ENCODE measurements at places on chromosomes 6 and 20. TPM values are rescaled to one million over a fixed set of nuclear protein-coding genes. Genes with fewer than 3 reads are reported as not detected.
A peak's percentile ranks its signal among the peaks of the same experiment; 100 is the strongest.

DNA sequence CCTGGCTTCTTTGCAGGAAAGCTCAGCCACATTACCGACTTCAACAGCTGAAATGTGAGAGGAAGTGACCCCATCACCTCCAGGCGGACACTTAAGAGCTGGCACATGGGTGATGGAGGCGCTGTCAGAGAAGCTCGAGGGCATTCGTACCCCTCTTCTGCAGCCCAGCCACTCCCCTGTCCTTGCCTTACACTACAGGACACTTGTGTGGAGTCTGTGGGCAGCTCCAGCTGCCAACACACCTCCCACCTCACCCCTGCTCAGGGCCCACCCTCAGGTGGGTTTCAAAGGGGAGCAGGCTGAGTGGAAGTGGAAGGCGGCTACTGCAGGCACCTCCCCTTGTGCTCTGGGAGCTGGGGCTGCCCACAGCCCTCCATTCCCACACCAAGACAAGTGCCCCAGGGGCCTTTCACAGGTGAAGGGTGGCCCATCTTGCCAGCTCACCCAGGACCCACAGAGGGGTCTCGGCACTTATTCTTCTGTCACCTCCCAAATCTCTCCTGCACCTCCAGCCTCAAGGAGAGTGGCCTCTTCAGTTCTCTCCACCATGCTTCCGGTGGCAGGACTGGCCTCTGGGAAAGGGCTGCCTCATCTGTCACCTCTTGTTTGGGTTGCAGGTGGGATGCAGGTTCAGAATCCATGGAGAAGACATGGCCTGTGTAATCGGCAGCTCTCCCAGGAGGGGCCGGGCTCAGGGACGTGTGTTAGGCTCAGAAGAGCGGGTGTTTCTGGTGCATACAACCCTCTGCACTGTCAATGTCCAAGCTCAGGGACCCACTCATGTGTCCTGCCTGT is 49.8 kb downstream of the IRF4 start:
- no peak for DNase-seq

GRCh38 chr6:110446405-110446804 is 30.0 kb downstream of the SLC22A16 start:
- DNase-seq, result no peak

- no peak for DNase-seq
Observed at GRCh38 chr6:42505385-42505718, 53.6 kb upstream of the TRERF1 start.

GRCh38 chr6:111382476-111383294 is 100.3 kb downstream of the REV3L start:
- DNase-seq, result no peak

GRCh38 chr20:24350923-24351368 is 118.5 kb upstream of the SYNDIG1 start:
- no peak for DNase-seq

- DNase-seq, result peak; percentile 19
Observed at GRCh38 chr6:31899882-31900722, 1.8 kb downstream of the ZBTB12 start.

- DNase-seq, result no peak
Observed at GRCh38 chr6:25242567-25242966, 36.6 kb upstream of the CARMIL1 start.

GRCh38 chr20:3043322-3043721 is at the start of gene GNRH2:
Gene GNRH2 (plus strand): TSS chr20:3043622. CDS start chr20:3044415, 793 bp downstream.
- DNase-seq, result no peak

TNFRSF21 gene
- total RNA-seq, result 50.8 TPM

LINC00237 gene
- 3.7 TPM for total RNA-seq

NNAT gene
- 205 TPM for total RNA-seq

STMND1 gene
- total RNA-seq, result not detected

CCR6 gene
- total RNA-seq, result not detected

Measured in H7 (cell line).